Muscle of arm (tissue), 14 donors: ENCODE measurements at places on chromosomes 13 and 19. TPM values are rescaled to one million over a fixed set of nuclear protein-coding genes. Genes with fewer than 3 reads are reported as not detected.
A peak's percentile ranks its signal among the peaks of the same experiment; 100 is the strongest.

DNA sequence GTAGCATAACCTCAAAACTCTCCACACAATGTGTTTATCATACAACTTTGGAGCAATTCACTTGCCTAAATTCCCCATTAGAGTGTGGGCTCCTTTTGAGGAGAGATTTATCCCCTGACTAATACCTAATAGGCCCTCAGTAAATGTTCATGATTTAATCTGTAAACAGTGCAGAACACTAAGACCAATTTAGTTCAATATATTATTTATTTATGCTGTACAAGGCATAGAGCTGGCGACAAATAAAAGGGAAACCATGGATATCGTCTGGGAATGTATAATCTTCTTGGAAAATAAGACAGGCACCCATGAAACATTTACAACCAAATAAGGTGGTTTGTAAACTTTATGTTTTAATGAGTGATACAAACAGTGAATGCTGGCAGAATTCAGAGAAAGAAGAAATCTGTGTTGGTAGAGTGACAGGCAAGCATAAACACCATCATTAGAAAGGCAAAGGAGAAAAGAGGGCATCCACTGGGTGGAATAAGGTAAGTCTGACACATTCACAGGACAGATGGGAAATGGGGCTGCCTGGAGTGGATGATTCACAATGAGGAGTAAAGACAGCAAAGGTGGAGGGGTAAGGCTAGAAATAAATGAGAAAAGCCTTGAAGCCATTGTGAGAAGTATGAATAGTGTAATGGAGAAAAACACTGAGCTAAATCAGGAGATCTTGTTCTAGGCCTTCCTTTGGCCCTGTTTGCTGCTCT lies 106.1 kb upstream of the MIR17HG start:
- DNase-seq: no peak

DNA sequence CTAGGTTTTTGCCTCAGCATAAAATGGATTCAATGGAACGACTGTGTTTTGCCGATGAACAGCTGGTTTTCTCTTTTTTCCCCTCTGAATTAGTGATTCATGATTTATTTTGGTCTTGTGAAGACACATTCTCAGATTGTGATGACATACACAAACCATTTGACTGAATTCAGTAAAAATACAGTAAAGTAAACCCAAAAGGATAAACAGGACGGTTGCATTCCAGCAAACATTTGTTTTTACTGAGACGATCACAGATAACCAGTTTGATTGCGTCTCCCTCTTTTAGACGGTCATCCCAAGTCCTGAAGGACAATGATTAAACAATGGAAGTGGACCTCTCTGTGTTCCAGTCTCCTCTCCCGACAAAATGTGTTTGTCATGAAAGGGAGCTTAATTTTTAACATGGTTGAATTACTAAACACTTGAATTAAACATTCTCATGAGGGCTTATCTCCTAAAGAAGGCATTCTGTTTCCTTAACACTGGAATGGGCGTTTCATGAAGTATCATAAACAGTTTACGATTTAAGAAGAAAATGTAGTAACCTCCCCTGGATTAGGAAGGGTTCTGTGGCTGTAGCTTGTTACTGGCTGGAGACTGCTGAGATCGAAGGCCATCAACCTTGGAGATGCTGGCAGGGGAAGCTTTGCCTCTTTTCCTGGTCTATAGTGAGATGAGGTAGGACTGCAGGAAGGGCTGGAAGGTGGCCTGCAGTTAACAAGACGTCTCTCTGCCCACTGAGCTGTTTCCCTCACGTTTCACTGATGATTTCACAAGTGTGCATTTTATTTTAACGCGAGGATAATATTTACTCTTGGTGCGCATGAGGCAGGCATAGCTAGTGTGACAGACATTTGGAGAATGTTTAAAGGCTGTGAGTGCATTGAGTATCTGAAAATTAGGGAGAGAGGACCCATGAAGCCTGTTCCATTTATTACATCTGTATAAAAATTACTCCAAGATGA lies 457.9 kb downstream of the FGF9 start:
- no peak for DNase-seq

DNA sequence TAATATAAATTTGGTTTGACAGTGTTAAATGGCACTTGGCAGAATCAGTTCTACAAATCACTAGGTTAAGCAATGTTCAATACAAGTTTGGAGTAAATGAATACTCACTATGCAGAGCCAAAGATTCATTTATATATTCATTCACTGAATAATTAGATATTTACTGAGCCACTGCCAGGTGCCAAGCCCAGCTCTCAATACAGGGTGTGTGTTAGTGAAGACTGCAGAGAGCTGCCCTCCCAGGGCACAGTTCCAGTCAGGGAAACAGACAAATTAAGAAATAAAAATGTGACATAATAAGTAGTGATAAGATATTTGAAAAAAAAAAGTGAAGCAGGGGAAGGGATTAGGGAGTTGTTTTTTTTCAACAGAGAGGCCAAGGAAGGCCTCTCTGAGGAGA lies 411.7 kb downstream of the KCNRG start:
- no peak for DNase-seq

DNA sequence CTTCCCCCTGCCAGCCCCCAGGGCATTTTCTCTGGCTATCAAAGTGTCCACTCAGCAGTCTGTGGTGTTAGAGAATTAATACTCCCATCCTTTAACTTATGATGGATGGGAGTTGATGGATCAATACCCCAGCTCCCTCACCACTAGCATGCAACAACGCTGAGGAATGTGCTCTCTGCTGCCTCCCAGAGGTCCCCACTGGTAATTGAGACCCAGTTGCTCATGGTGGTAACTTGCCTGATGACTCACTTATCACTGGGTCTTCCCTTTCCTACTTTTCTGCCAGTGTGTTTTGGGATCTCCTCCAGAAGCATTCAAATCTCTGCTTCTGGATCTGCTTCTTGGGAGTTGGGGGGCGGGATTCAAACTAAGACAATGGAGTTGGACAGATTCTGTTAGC lies 20.3 kb upstream of the CACNA1A start:
- DNase-seq: no peak

DNA sequence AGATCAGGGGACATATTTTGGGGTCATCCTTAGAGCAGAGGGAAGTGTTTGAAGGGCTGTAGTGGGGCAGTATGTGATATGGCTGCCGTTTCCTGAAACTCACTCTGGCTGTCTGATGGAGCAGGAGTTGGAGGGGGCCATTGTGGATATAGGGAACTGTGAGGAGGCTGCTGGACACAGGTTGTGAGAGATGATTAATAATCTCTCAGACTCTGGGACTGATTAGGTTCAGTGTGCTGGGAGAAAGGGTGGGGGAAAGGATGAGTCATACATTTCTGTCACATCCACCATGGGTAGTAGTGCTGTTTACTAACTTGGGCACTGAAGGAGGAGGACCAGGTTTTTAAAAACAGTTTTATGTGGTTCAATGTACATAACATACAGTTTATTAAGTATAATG lies 4.8 kb downstream of the B3GLCT start:
- DNase-seq: no peak

DNA sequence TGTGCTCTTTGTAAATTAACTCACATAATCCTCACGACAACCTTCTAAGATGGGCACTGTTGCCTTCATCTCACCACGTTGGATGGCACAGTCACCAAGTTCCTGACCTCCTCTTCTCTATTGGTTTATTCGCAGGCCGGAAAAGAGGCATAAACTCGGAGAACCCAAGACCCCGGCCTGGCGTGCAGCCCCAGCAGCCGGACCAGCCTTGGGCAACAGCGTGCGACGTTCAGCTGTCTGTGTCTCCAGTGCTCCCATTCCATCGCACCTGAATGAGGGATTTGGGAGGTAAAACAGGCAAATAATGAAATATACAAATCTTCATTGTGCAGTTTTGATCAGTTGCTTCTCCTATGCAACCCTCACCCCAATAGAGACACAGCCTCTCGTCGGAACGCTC lies 34.5 kb upstream of the GAS6 start:
- DNase-seq: no peak

DNA sequence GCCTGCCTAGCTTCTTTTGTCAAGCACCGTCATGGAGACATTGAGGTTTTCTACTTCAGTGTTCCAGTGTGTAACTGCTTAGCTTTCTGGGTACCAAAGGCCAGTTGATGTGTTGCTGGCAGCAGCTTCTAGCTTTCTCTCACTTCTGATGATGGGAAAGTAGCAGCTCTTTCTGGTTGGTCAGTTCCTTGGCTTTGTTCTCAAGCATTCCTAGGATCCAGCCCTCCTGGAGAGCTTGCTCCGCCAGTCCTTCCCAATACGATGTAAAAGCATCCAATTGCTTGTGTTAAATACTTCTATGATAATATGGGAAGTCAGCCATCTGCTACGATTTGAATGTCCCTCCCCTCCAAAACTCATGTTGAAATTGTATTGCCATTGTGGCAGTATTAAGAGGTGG lies 182.8 kb downstream of the UGGT2 start:
- no peak for DNase-seq

DNA sequence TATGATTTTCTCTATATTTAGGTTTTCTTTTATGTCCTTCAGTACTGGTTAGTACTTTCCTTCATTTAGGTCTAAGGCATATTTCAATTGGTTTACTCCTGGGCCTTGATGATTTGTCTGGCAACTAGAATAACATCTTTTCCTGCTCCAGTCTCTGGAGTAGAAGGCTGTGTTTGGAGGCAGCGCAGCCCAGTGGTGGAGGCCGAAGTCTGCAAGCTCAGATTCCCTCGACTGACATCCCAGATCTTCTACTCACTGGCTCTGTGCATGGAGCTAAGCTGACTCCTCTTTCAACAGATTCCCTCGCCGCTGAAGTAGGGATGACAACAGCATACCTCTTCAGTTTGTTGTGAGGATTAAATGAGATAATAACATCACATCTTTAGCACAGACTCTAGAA lies 141.0 kb downstream of the RAP2A start:
- peak; percentile 12 for DNase-seq

DNA sequence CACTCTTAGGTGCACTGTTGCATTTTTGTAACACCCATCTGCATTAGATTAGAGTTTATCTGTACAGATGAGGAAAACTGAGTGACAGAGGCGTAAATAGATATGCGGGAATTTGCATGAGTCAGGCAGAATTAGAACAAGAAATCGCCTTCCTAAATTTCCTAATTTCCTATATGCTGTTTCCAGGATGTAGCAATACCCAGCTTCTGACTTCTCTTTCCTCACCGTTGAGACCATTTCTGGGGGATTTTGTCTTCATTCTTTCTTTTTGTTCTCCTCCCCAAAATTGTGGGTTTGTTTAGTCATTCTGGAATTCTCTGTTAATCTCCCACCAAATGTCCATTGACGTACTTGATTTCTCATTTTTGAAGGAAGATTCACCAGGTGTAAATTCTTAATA lies 10.6 kb upstream of the ZNF792 start:
- no peak for DNase-seq

- no peak for DNase-seq
Observed at GRCh38 chr13:71873418-71874247, 6.6 kb upstream of the DACH1 start.

Gene ATCAY
- 0.15 TPM for polyA plus RNA-seq

Gene SYNE4
- polyA plus RNA-seq: 0.38 TPM

Gene MYH14
- polyA plus RNA-seq: 37.2 TPM

Gene C1QTNF9B
- polyA plus RNA-seq: 2.1 TPM

Gene KLF12
- 26.2 TPM for polyA plus RNA-seq

Gene KIRREL2
- 0.52 TPM for polyA plus RNA-seq

Gene ZNF534
- polyA plus RNA-seq: 0.72 TPM

Gene ADAMTSL5
- polyA plus RNA-seq: 20.2 TPM
